ENCODE measurements at places on chromosomes 12 and 14.

DNA sequence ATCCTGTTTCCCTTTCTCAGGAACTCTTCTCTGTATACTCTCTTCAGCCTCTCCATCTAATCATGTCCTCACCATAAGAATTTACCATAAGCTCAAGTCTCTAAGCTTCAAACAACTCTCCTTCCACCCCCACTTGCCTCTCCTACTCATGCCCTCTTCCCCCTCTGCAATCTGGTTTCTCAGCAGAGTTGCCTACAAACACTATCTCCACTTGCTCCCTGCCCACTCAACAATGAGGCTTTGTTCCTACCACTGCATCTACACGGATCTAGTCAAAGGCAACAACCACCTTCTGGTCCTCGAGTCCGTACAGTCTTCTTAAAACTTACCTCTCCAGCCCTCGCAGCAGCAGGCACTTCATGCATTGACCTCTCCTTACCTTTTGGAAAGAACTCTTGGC is 17.2 kb upstream of the FBLN5 start:
- no peak for DNase-seq

- no peak for DNase-seq
Measured at GRCh38 chr12:1373901-1374735, 220.3 kb downstream of the FBXL14 start.

DNA sequence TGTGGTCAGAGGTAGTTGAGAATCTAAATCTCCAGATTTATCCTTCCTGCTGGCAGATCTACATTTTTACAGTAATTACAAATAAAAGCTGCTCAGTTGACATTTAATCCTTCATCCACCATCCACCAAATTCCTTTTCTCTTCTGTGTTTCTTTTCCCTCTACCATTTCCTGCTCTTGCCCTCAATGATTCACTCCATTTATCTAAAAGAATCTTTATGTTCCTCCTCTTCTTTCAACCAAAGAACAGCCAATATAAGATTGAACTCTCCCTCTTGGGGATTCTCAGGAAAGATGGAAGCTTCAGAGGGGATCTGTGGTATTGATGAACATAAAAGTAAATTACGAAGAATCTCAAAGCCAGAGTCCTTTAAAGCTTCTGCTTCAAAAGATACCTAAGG is 4.4 kb downstream of the MAP4K5 start:
- DNase-seq: no peak

- no peak for DNase-seq
Measured at GRCh38 chr14:90060965-90061684, 669 bp upstream of the KCNK13 start.

- no peak for DNase-seq
Measured at GRCh38 chr12:47396902-47397663, 308.7 kb downstream of the RPAP3 start.

- DNase-seq: no peak
Measured at GRCh38 chr12:103431950-103432349, 63.8 kb downstream of the C12orf42 start.

- no peak for DNase-seq
Measured at GRCh38 chr14:62001963-62002362, 239.7 kb downstream of the SNAPC1 start.

- no peak for DNase-seq
Measured at GRCh38 chr14:54931598-54932340, 29.1 kb upstream of the GCH1 start.

DNA sequence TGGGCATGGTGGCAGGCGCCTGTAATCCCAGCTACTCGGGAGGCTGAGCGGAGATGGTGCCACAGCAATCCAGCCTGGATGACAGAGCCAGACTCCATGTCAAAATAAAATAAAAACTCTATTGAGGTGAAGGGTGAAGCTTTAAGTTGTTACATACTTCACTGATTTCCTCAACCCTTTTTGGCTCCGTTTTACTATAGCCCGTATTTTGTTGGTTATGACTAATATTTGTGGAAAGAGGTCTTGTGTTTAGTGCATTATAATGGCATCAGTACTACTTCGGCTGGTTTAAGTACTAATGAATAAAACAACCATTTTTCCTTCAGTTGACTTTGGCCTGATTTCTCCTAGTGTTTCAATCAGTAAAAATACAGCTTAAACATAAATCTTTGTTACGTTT is 27.0 kb upstream of the SLC2A14 start:
- no peak for DNase-seq

DNA sequence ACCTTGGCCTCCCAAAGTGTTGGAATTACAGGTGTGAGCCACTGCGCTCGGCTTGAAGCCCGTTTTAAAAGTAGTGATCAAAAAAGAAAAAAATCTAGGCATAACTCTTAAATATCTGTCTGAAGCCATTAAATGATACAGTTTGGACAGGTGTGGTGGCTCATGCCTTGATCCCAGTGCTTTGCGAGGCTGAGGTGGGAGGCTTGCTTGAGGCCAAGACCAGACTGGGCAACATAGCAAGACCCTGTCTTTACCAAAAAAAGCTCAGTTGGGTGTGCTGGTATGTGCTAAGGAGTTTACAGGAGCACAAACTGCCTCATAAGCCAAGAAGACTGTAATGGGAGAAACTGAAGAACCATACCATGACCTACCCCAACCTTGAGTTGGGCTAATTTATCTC is 26.0 kb downstream of the SYNE2 start:
- no peak for DNase-seq

- no peak for DNase-seq
Measured at GRCh38 chr14:59564366-59564765, 12.2 kb downstream of the CCDC175 start.

DNA sequence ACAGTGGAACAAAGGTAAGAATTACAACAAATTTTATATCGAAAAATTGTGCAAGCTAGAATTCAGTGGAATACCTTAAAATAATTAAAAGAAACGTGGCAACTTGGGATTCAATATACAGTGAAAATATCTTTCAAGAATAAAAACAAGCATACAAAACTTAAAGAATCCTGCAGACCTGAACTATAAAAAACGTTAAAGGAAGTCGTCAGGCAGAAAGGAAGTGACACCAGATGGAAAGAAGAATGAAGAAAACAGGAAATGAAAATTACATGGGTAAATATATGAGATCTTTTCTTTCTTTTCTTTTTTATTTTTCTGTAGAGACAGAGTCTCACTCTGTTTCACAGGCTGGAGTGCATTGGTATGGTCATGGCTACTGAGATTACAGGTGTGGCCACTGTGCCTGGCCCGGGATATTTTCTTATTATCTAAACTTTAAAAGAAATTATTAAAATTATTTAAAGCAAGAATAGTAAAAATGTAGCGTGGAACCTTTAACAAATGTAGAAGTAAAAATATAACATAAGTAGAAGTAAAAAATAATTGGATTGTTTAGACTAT is 4.7 kb downstream of the MGP start:
- DNase-seq: no peak

DNA sequence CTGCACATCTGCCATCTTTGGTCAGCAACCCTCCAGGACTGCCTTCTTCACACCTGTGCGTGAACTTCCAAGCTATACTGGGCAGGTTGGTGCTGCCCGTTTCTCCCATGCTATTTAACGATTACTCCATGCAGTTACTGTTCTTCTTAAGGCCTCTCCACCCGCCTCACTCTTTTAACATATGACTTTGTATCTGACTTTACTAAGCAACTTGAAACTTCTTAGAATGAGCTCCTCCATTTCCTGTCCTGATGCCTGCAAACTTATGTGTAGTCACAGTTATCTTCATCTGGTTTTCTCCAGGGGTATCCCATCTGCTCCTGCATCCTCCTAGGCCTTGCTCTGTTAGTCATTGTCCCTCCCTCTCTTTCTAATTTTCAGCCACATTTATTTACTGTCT is 35.7 kb downstream of the PRKCH start:
- no peak for DNase-seq

GRCh38 chr14:64625386-64626232 is 75.8 kb downstream of the PPP1R36 start:
- no peak for DNase-seq

GRCh38 chr14:97138801-97139200 is 341.6 kb downstream of the VRK1 start:
- no peak for DNase-seq

DNA sequence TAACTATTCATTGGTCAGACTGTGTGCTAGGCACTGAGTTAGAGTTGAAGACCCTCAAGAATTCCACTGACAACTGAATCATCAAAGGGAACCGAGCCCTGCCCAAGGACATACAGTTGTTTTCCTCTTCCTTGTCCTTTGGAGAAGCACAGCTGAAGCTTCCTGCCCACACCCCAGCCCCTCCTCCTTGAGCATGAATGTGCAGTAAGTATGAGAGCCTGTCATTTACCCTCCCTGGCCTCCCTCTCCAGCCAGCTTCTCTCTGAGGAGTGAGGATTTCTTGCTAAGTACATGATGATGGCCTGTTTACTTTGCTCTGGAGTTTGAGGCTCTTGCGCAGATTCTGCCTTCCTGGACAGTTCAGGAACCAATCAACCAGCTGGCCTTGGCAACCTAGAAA is 235.2 kb downstream of the CACNA1C start:
- no peak for DNase-seq

GRCh38 chr14:91996948-91997371 is 42.9 kb downstream of the TRIP11 start:
- no peak for DNase-seq

DNA sequence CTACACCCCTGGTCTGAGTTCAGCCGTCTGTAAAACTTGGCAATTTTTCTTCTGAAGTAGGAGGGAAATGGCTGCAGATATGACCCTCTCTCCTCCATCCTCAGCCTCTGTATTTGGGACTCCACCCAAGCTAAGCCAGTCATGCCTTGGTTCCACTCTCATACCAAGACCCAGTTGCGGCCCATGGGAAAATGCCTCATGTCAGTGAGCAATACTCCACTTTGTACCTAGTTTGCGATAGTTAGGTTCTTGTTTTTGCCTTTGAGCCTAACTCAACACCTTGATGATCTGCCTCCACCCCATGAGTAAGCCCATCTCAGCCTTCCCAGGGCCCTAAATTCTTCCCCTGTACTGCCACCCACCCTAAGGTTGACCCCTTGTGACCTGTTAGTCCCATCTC is 143.4 kb downstream of the HMGA2 start:
- no peak for DNase-seq

GRCh38 chr12:54998958-54999510 is 14.5 kb upstream of the TESPA1 start:
- no peak for DNase-seq

GRCh38 chr12:42332301-42333285 is 6.6 kb downstream of the PPHLN1 start:
- DNase-seq: no peak

GRCh38 chr14:64563696-64564095 is 13.9 kb downstream of the PPP1R36 start:
- no peak for DNase-seq

- DNase-seq: no peak
Measured at GRCh38 chr12:124603831-124604251, 36.4 kb upstream of the NCOR2 start.

DNA sequence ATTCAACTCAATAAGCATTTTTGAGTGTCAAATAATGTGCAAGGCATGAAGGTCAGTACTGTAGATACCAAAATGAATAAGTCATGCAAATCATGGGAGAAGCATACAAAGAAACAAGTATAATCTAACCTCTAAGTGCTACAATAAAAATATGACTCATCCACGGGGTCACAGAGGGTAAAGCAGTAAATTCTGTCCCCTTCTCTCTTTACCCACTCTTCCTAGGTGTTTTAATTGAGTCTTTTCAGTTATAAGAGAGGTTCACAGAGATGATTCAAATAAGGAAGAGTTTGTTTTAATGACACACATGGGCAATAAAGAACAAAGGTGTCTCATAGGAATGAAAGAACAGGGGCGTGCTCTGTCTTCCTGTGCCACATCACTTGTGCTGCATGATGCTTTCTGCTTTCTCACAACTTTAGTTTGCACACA is 71.5 kb upstream of the DAAM1 start:
- DNase-seq: no peak

DNA sequence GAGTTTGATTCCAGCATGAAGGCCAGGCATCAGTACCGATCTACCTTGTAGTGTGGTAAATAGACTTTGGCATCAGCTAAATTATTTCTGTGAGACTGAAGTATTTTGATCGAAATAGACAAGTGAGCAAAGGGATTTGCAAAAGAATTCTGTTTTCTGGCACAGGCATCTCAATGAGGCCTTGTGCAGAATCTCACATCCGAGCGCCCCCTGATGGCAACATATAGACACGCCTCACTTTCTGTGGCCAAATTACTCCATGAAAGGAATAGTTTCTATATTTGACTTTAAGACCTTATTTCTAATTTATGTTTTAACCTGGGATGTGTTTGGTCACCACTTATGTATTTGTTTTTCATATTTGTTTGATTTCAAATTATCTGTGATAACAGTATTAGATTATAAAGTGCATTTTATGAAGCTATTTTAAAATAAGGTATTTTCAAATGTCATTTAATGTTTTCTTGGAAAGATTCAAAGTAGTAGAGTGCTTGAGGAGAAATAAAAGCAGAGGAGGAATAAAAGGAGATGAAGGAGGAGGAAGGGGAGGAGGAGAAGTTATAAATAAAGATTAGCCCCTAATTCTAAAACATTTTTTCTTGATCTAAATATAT is 731.9 kb downstream of the NRXN3 start:
- DNase-seq: peak; percentile 47

DNA sequence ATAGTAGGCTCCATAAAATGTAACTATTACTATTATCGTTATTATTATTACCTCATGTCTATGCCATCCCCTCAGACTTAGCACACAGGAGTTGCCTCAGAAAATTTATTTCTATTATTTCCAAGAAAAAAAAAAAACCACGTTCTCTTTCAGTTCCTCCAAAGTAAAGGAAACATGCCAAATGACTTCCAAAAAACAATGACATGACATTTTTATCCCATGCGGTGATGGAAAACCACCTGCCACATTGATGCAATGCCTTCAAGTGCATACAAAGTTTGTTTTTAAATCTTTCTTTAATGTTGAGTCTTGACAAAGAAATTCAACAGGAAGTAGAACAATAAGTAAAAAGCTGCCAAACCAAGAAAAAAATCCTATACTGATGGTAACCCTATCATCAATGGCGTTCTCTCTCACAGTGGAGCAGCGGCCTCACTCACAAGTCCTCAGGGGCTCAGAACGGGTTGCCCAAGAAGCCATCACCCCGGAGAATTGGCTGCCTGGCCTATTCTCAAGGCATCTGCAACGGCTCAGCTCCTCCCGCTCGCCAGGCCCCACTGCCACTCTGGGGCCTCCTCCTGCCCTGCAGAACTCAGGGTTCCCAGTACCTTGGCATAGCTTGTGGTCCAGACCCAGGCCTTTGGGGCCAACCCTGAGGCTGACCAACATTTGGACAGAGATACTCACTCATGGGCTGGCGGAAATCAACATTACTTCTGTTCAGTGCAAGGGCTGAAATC is 51.9 kb downstream of the SERPINA3 start:
- DNase-seq: no peak

DNA sequence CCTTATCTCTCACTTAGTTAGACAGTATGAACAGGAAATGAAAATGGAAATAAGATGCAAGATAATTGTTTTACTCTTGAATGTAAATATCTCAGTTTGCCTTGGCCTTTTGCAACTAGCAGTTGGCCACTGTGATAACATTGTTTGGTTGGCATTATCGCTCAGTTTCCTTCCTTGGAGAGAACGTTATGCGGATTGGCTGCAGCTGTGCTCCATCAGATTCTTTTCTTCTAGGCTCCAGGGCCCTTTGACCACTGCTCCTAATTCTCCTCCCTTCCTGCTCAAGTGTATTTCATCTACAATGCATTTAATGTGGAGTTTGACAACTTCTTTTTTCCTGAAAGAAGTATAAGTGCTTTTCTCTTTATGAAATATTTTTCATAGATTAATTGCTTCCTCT is 284.2 kb downstream of the ADAMTS20 start:
- no peak for DNase-seq

Data from anterior cingulate cortex (tissue), 58 donors.